SW 1271 (cell line): ENCODE measurements at places on chromosomes 4 and X.

GRCh38 chr4:36328130-36328529 lies 46.7 kb downstream of the DTHD1 start:
- no peak for DNase-seq

- DNase-seq, result peak; percentile 6
Observed at GRCh38 chr4:86338989-86339388, 20.9 kb downstream of the MAPK10 start.

GRCh38 chr4:15717086-15717485 lies 14.2 kb downstream of the BST1 start:
- peak; percentile 5 for DNase-seq

- DNase-seq, result no peak
Observed at GRCh38 chrX:146006637-146007036, 189.0 kb downstream of the SLITRK2 start.
